CD4-positive, alpha-beta T cell treated with Interleukin-15 for 1 hour (primary cell): ENCODE measurements at places on chromosomes 3 and 15.
A peak's percentile ranks its signal among the peaks of the same experiment; 100 is the strongest.

GRCh38 chr3:117150628-117151027, 441.0 kb downstream of the TUSC7 start:
- no peak for DNase-seq

GRCh38 chr3:111324645-111325044, 217.4 kb upstream of the CD96 start:
- DNase-seq = no peak

DNA sequence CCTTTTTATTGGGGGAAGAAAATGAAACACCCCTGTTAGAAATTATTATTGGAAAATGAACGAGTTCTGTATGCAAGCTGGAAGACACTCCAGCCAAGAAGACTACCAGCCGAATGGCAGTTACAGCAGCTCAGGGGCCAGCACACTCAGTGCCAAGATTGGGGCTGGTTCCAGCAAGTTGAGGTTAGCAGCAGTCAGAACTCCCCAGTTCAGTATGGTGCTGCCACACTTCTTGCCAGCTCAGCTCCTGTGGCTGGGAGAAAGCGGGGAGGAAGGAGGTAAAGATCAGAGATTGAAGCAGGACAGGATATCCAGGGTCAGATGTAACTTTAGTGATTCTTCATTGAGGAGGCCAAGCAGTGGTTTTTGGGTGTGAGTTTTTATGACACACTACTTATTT, 280.2 kb upstream of the NR2E3 start:
- DNase-seq = no peak

GRCh38 chr15:54011656-54012055, 33.4 kb downstream of the UNC13C start:
- no peak for DNase-seq

GRCh38 chr3:37330466-37330865, 156.1 kb upstream of the LRRFIP2 start:
- DNase-seq = no peak

DNA sequence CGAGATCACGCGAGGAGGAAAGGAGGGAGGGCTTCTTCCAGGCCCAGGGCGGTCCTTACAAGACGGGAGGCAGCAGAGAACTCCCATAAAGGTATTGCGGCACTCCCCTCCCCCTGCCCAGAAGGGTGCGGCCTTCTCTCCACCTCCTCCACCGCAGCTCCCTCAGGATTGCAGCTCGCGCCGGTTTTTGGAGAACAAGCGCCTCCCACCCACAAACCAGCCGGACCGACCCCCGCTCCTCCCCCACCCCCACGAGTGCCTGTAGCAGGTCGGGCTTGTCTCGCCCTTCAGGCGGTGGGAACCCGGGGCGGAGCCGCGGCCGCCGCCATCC, 1.1 kb upstream of the SETD5 start:
- DNase-seq = peak; percentile 86

GRCh38 chr3:97495896-97496295, 268.7 kb upstream of the ARL6 start:
- DNase-seq = no peak

GRCh38 chr15:92882697-92883162, 17.4 kb upstream of the CHD2 start:
- DNase-seq = no peak

DNA sequence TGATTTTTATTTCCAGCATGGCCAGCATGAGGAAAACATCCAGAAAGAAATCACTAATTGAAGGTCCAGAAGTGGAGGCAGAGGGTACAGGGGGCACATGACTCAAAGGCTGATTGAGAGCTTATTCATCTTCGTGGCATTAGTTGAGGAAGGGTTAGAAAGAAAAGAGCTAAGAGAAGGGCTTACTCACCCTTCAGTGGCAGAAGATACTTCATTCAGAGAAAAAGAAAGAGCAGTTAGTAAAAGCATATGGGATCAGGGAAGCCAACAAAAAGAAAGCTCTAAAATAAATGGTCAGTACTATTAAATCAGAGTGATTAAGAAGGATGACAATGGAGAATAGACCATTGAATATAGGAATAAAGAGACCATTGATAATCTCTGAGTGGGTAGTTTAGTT, 25.2 kb downstream of the GAP43 start:
- DNase-seq = no peak

- no peak for DNase-seq
Observed at GRCh38 chr15:62821384-62822131, 221.0 kb upstream of the TPM1 start.

- DNase-seq = no peak
Observed at GRCh38 chr3:17631609-17632008, 110.8 kb downstream of the TBC1D5 start.

GRCh38 chr3:30141178-30141581, 465.2 kb upstream of the TGFBR2 start:
- no peak for DNase-seq

DNA sequence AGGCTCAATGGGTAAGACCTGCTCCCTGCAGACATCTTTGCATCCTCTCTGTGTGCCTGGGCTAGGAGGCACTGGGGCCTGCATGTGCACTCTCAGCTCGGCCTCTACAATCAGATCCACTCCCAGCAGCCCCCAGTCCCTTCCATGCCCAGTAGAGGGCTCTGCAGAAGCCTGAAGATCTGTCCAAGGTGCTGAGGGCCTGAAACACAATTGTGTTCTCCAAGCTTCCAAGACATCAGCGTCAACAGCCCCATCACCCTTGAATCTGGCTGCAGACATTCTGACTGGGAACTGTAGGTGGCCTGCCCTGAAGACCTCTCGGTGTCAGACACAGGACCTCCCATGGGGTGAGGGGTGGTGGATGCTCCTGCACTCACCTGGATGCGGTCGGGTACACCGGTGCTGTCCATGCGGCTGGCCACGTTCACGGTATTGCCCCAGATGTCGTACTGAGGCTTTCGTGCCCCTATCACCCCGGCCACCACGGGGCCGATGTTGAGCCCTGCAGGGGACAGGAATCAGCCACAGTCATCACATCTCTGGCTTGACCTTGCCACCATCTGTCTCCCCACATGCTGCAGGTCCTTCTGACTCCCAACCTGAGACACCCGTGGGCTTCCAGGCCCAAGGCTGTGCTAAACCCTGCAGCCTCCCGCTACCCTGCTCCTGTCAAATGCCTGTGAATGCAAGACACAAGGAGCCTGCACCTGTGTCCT, 84.7 kb downstream of the SEC22A start:
- no peak for DNase-seq

- no peak for DNase-seq
Observed at GRCh38 chr15:39582286-39582976, 1.6 kb downstream of the THBS1 start.

DNA sequence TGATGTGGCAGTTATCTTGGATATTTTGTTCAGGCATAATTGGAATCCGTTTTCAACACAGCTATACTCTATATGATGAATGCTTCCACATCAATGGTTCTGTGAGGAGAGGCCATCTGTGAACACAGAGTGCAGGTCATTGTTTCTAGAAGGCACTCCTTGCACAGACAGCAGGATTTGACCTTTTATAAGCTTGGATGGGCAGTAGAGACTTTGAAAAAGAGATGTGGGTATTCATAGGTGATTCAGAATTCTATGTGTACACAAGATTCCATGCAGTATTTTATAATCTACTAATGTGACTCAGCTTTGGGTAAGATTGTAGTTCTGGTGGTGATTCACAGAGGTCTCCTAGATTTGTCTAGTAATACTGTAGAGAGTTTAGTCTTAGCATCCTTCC, 12.5 kb downstream of the ARPP21 start:
- no peak for DNase-seq

- DNase-seq = no peak
Observed at GRCh38 chr3:133792171-133792763, 13.3 kb upstream of the SRPRB start.

GRCh38 chr15:82313446-82313845, 35.8 kb downstream of the GOLGA6L10 start:
- DNase-seq = no peak

GRCh38 chr3:194760494-194761137, 74.9 kb downstream of the FAM43A start:
- no peak for DNase-seq

DNA sequence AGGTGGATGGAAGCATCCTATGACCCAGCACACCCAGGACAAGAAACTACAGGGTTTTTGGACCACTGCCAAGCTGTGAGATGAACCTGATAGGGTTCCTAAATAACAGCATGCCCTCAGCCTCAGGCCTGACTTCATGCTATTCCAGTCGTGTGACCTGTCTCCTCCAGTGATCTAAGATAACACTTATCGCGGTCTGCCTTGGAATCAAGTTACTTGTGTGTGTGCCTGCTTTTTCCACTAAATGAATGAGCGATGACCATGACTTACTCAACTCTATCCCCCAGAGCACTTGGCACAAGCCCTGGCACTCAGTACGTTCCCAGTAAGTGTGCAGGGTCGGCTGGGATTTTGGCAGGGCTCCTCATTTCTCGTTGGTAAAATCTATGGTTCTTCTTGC, 172.7 kb upstream of the TP63 start:
- DNase-seq = no peak
